ENCODE measurements at places on chromosomes 1 and 21.

- DNase-seq, result no peak
Observed at GRCh38 chr1:101444873-101445618, 208.2 kb downstream of the S1PR1 start.

DNA sequence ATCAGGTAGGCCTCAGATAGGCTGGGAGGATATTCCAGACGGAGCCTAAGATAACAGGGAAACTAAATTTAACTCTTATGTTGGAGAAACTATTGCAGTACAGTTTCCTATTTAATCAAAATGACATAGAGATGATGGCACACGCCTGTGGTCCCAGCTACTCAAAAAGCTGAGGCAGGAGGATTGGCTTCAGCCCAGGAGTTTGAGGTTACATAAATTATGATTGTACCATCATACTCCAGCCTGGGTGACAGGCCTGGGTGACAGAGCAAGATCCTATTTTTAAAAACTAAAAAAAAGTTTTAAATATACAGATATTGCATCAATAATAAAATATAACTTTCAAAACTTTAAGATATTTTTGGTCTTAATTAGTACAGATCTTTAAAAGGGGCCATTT is 25.2 kb upstream of the TAL1 start:
- no peak for DNase-seq

- peak; percentile 39 for DNase-seq
Observed at GRCh38 chr1:62904856-62905225, 120.9 kb downstream of the ATG4C start.

- DNase-seq, result no peak
Observed at GRCh38 chr1:91944087-91944486, 5.1 kb upstream of the BRDT start.

GRCh38 chr1:161390559-161390858 is 22.8 kb upstream of the CFAP126 start:
- peak; percentile 51 for DNase-seq

DNA sequence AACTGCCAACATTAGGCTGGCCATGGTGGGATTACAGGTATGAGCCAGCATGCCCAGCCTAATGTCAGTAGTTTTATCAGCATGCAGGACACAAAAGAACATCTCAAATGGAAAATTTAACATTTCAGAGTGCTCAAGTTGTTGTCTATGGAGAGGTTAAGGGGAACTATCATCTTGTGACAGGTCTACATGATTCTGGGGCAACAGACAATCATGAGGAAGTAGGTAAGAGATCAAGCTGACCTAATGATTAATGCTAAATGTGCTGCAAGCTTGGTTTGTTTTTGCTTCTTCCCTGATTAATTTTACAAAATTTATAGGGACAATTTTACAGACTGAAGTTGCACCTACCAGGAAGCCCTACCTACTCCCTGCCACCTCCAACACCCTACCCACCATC is 36.6 kb downstream of the FMO4 start:
- DNase-seq, result no peak
